ENCODE measurements at places on chromosomes 2 and 18.

DNA sequence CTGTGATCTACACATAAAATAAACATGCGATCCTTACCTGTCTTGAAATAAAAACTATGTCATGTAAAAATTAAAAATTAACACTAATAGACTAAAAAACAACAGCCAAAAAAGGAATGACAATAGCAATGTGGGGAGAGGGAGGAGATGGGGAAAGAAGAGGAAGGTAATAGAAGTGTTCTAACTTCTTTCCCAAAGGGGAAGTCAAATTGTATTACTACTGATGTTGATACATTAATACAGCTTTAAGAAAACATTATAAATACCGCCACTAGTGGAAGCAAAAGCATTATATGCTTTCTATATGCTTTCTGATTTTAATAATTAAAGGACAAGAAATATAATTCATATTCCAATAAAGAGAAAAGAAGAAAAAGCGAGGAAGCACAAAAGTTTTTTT lies 22.2 kb downstream of the ZNF516 start:
- DNase-seq, result no peak

DNA sequence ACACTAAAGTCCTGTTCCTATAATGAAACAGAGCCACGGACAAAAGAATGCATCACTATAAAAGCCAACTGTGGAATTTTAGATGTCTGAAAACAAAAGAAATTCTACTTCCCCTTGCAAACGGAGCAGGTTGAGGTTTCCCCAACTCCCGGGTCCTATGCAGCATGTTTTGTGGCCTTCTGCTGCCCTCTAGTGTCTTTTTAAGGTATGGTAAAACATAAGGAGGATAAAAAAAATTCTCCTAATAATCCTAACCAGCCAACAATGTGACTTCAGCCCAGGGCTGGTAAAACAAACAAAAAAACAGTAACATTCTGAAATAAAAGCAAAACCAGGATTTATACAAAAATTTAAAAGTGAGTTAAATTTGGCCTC lies 539.5 kb downstream of the NRXN1 start:
- no peak for DNase-seq

DNA sequence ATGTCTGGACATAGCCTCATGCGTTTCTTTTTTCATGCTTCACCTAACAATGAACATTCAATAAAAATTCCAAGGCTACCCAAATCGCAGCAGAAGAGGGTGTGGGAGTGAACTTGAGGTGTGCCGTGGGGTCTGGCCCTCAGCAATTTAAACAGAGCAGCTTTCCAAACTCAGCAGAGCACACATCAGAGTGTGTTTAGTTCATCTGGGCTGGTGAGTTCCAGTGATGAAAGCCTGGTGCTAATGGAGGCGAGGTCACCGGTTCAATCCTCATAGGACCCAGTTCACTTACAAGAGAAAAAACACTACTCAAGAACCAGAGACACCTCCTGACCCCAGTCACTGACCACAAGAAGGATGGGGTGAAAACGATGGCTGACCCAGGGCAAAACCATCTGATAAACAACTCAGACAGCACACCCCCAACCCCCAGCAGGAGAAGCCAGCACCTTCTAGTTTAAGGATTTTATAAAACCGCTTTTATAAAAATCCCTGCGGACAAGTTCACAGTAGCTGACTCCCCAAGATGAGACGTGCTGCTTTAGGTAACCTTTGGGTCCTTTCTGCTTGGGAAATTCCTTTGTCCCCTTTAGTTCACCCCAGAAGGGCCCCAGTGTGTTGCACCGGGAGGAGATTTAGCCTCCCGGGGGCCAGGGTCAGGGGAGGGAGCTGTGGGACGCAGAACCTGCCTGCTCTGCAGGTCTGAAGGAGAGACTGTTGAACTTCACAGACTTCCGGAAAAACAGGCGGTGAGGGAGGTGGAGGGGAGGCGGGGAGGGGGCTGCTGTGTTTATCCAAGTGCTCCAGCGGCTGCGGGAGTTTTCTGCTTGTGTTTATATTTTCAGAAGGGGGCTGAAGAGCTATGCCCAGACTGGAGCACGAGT lies 152.7 kb upstream of the SOX11 start:
- no peak for DNase-seq

- no peak for DNase-seq
These were observed 124.5 kb upstream of the CDC42EP3 start for GRCh38 chr2:37795938-37796337.

- DNase-seq, result no peak
These were observed 175.8 kb upstream of the NETO1 start for GRCh38 chr18:73043611-73044010.

DNA sequence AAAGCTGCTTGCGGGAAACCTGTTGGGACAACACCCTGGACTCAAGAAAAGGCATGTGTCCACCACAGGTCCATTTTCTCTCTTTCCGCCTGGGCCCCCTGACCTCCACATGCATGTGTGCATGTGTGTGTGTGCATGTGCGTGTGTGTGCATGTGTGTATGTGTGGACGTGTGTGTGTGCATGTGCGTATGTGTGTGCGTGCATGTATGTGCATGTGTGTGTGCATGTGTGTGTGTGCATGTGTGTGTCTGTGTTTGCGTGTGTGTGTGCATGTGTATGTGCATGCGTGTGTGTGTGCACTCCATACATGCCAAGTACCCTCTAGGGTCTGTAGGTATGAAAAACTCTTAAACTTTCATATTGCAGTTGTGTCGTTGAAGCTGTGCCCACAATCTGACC lies 16.3 kb downstream of the CAPN14 start:
- no peak for DNase-seq

- no peak for DNase-seq
These were observed 293.4 kb downstream of the ZNF521 start for GRCh38 chr18:25058521-25058920.

DNA sequence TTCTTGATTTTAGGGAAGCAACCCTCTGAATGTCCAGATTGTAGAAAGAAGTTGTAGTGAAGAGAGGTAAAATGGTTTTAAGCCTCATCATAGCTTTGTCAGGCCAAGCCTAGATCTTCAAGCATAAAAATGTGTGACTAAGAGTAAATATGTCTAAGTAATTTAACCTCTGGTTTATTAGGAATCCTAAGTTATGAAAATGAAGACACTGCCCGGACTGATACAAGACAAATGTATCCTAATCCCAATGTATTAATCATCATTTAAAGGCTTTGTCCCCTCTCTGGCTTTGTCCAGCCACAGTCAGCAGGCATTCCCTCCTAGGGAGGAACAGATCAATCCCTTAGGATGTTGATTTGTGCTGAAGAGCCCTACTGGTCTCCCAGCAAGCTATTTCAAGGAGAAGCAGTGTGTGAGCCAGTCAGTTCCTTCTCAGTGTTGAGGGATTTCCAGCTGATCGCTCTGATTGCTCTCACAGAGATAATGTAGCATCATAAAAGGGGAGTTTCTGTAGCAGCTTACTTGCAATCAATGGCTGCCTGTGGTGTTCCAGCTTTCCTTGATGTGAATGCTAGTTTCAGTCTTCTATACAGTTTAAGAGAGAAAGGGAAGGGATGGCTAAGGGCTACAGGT lies 796.1 kb downstream of the EPHA4 start:
- DNase-seq, result no peak

DNA sequence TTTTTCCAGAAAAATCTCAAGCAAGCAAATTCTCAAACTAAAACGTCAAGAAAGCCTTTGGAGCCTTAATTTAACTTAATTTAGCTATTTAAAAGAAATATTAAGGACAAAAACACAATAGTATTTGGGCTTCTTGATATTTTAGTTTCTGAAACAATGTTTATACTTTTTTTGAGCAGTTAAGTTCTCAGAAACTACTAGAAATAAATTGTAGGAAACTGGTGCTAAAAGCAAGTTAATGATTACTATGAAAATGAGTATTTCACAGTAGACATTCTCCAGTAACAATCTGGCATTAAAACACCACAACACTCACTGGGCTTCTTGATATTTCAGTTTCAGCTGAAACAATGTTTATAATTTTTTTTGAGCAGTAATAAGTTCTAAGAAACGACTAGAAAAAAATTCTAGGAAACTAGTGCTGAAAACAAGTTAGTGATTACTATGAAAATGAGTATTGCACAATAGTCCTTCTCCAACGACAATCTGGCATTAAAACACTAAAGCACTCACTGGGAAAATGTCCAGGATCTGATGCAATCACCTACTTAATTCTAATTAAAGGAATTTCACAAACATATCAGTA lies 45.1 kb downstream of the TRAK2 start:
- DNase-seq, result no peak

- no peak for DNase-seq
These were observed 44.2 kb upstream of the TAF1B start for GRCh38 chr2:9799011-9799596.

DNA sequence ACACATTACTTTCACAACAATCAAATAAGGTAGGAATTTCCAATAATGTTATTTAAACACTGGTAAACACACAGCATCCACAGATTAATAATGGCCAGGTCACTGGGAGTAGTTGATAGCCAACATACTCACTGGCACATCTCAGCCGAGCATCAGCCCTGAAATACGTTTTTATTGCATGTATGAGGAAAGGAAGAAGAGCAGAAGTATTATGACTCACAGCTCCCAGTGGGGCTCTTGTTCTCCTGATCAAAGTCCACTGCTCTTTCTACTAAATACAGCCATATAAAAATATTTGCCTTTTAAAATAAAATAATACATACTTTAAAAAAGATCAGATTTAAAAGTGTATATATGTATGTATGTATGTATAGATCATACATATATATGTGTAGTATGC lies 999.6 kb downstream of the SUCLG1 start:
- no peak for DNase-seq

DNA sequence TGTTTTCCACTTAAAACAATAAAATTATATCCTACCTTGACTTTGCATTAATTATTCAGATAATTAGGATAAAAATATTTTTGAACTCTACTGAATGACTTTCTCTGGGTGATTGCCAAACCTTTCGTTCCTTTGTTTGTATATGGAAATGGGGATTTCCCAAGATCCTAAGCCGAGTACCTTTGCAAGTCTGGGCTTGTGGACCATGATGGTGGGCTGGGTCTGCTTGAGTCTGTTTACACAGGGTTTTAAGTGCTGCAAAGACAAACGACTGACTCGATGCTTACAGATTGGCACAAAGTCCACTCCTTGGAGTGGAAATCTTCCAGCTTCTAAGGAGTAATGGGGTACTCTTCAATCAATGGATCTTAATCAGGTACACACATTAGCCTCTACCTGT lies 659.5 kb downstream of the TSN start:
- no peak for DNase-seq

GRCh38 chr18:47997338-47997780 lies 66.9 kb upstream of the SMAD2 start:
- DNase-seq, result no peak

DNA sequence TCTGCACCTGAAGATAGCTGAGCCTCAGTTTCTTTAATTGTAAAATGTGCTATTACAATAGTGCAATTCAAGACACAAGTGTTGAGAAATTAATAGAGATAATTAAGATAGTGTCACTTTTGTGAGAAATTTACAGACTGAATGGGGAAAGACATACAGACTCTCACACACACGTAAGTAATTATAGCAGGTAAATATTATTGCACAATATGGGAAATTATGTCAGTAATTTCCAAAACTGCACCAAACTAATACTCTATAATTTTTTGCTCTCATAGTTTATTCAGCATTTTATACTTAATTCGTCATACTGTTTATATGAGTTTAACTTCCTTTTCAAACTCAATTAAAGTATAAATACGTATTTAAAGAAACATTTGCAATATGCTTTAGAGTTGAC lies 124.9 kb upstream of the GYPC start:
- no peak for DNase-seq

DNA sequence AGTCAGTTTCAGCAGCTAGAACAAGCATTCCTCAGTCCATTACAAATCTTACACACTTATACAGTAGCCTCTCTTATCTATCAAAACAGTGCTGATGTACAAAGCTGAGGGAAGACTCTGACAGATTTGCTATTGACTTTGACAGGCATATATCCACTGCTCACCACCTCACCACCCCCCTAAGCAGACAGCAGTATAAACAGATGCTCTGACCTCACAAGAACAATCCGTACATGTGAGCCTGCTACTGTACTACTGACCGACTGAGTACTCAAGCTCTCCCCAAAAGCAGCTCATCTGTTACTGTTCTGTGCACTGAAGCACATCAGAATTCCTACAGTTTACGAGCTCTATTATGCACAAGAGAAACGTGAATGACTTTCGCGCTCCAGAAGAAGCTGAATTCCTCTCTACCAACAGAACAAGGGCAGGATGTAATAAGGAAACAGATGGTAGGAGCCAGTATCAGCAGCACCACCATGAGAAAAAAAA lies 95.6 kb upstream of the PDE1A start:
- no peak for DNase-seq

DNA sequence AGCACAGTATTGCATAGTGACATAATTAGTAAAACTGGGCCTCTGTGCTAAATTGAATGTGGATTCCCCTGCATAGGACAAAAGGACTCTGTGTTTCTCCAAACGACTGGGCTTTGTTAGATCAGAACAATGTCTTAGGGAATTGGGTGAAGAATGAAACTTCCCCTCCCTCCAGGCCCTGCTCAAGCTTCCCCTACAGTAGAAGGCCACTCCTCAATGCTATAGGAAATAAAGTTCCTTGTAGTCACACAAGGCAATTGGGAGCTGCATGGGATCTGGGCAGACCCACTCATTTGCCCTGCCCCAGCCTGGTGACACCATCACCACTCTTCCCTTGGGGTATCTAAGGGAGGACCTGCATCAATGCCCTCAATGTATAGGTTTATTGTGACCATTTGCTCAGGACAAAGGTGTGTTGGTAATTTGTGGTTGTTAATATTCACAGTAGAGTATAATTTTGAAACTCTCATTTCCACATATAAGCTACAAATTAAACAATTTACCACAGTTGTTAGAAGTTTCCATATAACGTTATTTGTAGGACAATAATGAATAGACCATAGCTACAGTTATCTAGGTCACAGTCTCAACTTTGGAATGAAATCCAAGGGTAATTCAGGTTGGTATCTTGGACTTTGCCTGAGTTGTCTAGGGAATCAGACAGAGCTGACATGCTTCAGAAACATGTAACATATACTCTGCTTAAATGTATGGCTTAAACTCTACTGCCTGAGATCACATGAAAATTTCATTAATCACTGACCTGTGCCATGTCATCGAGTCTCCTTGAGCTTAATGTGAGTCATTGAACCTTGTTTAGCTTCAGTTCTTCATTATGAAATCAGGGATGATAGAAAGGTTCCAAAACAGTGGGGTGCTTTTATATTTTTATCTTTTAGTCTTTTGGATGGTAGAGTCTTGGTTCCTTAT lies 64.8 kb upstream of the DARS1 start:
- DNase-seq, result no peak

DNA sequence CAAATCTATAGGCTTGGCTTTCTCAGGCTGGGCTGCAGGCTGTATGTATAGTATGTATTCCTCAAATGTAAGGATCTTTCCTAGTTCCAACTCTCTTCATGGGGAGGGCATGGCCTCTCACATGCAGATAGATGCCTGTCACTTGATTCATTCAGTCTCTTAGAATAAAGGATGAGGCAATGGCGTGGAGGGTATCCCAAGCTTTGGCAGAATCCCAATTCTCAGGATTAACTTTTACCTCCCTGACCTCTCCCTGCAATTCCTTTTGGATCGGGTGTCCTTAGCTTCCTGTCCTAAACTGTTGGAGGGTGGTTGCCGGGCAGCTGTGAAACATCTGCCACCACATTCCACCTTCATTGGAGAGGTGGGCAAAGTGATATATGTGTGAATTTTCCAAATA lies 80.3 kb downstream of the INSIG2 start:
- DNase-seq, result no peak
